ENCODE measurements at places on chromosomes 13 and 19. TPM values are rescaled to one million over a fixed set of nuclear protein-coding genes. Genes with fewer than 3 reads are reported as not detected.
A peak's percentile ranks its signal among the peaks of the same experiment; 100 is the strongest.

- no peak for DNase-seq
Measured at GRCh38 chr19:29255006-29255405, 42.1 kb upstream of the UQCRFS1 start.

The MATK gene
- 2.0 TPM for polyA plus RNA-seq

The MCEMP1 gene
- polyA plus RNA-seq, result 0.53 TPM

DNA sequence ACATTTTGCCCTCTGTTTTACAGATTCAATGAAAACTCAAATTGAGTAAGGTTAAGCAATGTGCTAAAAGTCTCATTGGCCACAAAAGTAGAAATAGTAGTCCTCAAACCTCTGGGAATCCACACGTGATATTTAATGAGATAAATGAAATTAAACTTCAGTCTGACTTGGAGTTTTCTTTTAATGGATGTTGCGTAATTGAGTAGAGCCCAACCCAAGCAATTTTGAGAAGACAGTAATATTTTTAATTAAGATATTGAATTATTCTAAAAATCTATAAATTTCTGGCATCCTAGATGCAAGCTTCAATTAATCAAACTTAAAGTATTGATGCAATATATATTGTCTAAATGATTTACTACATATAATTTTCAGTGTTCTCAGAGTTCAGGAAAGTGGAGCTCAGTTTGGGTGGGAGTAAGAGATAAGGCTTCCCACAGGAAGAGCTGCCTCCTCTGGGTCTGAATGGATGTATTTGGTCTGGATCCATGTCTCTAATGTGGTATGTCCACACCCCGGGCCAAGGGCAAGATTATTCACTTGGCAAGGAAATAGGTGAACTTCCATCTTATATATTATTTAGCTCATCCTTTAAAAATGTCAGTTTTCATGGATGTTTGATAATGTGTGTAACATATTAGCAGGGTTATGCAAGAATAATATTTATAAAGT is 6.9 kb downstream of the MBNL2 start:
- no peak for DNase-seq

- DNase-seq, result peak; percentile 42
Measured at GRCh38 chr19:54462655-54463530, 685 bp downstream of the LENG9 start.

- no peak for DNase-seq
Measured at GRCh38 chr13:43019811-43020210, 3.6 kb upstream of the DNAJC15 start.

DNA sequence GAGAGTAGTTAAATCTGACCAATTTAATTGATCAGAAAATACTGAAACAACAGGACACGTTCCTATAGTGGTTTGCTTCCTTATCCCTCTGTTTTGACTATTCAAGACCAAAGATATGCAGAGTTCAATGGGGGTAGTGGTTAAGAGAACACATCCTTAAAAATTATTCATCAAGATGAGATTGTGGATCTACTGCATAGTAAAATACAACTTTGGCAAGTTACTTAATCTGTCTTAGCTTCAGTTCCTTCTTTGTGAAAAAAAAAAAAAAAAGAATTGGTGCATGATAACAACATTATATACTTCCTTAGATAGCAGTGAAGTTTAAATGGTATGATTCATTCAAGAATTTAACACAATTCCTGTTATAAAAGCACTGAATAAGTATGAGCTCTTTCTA is 552.1 kb downstream of the DCT start:
- DNase-seq, result no peak

The IGFL3 gene
- not detected for polyA plus RNA-seq

DNA sequence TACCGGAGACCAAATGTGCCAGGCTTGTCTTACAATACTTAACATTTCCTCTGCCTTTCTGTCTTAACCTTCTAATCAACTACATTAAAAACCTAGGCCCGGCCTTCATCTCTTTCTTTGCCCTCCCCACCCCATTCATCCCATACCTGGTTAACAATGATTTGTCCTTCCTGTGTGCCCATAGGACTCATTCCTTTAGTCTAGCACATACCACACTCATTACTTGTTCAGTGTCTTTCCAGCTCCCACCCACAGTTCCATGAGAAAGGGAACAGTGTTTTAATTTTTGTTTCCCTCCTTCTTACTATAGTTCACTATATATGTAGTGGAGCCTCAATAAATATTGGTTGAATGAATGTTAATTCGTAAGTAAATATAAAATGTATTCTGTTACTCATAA is 2.4 kb downstream of the CLN5 start:
- DNase-seq, result no peak

All from renal pelvis (tissue), 12 donors.